ENCODE measurements at places on chromosomes 13 and 19.
A peak's percentile ranks its signal among the peaks of the same experiment; 100 is the strongest.

GRCh38 chr13:89310943-89311672 is 1639.9 kb downstream of the SLITRK5 start:
- no peak for DNase-seq

GRCh38 chr13:75836441-75836840 is 200.3 kb downstream of the LMO7 start:
- DNase-seq: no peak

DNA sequence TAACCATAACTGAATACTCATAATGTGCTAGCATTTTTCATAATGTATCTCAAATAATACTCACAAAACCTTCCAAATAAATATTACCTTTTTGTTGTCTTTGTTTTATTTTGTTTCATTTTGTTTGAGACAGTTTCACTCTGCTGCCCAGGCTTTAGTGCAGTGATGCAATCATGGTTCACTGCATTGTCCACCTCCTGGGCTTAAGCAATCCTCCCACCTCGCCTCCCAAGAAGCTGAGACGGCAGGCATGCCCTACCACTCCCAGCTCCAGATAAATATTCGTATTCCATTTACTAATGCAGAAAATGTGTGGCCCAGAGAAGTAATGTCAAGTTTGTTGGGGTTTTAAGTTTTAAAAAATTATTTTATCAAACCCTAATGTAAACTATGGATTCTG is 739.1 kb downstream of the GPC5 start:
- no peak for DNase-seq

DNA sequence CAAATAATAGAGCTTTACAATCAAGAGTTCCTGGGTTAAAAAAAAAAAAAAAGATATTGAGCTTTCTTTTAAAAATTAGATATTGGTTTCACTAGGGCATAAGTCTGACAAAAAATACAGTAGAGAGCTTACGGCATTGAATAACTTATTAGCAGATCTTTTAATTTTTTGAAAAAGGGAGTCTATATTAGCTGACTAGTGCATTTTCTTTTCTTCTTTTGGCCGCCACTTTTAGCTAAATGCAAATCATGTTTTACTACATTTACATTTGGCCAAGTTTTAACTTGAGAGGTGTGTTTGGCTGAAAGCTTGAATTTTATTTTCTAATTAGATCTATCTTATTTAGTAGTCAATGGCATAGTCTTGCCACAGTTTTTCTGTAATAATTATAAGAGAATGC is 43.4 kb downstream of the SPRY2 start:
- no peak for DNase-seq

DNA sequence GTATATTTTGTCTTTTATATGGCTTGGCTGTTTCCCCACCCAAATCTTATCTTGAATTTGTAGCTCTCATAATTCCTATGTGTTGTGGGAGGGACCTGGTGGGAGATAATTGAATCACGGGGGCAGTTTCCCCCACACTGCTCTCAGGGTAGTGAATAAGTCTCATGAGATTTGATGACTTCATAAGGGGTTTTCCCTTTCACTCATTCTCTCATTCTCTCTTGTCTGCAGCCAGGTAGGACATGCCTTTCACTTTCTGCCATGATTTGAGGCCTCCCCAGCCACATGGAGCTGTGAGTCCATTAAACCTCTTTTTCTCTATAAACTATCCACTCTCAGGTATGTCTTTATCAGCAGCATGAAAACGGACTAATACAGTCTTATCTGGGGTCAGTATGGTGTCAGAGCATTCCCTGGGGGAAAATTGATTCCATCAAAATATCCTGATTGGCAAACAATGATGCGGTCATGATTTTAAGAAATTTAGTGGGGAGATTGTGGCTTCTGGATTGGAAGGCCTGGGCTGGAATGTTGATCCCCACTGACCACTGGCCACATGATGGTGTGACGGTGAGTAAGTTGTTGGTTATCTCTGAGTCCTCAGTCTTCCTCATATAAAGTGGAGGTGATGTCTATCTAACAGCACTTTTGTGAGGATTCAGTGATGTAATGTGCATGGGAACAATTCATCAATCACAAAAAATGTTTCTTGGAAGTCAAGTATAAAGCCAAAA is 27.5 kb upstream of the ANKRD10 start:
- no peak for DNase-seq

- DNase-seq: no peak
These were observed 37.3 kb downstream of the ZAR1L start for GRCh38 chr13:32277839-32278238.

DNA sequence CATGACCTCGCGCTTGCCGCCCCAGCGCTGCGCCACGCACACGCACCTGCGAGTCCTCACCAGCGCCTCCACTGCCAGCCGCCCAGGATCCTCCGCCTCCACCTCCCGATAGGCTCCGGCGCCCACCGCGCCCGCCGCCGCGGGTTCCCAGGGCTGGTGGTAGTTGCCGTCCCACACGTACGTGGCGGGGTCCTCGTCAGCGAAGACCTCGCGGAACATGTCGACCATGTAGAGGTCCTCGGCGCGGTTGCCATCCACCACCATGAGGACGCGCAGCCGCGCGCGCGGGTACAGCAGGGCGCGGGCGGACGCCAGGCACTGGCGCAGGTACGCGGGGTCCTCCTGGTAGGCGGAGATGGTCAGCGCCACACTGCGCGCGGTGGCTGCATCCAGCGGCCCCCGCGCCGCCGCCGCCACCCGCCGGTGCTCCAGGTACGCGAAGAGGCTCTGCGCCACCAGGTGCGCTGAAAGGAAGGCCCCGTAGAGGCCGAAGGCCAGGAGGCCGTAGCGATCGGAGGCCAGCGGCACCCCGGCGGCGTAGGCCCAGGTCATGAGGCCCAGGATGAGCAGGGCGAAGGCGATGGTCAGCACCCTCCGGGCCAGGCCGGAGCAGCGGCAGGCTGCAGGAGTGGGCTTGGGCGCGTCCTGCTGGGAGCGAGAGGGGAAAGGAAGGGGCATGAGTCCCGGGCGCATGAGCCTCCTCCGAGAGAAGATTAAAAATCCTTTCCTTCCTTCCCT is 4.4 kb downstream of the HAS1 start:
- DNase-seq: no peak

DNA sequence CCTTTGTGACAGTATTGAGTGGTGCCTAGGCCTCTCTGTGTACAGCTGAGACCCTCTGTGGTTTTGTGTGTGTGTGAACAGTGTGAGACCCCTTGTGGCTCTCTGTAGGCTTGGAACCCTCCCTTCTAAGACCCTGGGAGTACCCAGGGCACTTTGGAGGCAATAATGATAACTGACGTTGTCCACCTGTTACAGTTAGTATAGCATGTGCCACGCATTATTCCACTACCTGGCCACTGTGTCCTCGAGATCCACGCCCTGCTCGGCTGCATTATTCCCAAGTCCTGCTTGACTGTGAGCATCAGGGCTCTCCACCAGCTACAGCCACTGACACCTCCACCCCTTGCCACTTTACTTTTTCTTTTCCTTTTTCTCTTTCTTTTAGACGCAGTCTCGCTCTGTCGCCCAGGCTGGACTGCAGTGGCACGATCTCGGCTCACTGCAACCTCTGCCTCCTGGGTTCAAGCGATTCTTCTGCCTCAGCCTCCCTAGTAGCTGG is 2.0 kb downstream of the GRAMD1A start:
- DNase-seq: no peak

DNA sequence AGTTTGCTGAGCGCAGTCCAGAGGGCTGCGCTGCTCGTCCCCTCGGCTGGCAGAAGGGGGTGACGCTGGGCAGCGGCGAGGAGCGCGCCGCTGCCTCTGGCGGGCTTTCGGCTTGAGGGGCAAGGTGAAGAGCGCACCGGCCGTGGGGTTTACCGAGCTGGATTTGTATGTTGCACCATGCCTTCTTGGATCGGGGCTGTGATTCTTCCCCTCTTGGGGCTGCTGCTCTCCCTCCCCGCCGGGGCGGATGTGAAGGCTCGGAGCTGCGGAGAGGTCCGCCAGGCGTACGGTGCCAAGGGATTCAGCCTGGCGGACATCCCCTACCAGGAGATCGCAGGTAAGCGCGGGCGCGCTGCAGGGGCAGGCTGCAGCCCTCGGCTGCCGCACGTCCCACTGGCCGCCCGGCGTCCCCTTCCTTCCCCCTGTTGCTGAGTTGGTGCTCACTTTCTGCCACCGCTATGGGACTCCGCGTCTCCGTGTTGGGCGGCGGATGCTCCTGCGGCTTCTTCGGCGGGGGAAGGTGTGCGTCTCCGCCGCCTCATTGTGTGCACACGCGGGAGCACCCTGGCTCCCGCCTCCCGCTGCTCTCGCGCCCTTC is 772 bp downstream of the GPC6 start:
- no peak for DNase-seq

DNA sequence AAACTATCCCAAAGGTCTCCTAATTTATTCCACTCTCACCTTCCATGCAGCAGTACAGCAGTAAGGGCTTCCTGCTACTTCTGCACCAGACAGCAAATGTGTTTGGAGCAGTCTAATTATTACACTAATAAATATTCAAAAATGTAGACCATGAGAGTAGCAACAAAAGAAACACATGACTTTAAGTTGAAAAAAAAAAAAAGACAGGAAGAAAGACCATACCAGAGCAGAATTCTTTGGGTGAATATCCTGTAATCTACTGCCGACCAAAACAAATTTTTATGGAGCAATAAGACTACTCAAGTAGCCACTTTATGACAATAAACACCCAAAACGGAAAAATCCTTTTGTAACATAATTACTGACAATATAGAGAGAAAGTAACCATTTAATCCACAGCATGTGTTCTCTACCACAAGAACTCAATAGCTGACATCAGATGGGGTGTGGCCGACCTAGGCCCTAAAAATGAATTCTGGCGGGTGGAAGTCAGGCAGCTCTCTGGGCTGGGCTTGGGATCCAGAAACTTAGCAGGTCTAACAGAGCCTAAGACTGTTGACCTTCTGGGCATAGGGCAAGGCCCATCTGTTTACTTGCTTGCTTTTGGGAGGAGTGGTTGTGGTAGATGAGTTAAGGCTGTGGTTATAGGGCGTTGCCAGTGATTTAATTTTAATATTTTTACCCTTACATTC is 4.6 kb downstream of the KLF12 start:
- peak; percentile 44 for DNase-seq

DNA sequence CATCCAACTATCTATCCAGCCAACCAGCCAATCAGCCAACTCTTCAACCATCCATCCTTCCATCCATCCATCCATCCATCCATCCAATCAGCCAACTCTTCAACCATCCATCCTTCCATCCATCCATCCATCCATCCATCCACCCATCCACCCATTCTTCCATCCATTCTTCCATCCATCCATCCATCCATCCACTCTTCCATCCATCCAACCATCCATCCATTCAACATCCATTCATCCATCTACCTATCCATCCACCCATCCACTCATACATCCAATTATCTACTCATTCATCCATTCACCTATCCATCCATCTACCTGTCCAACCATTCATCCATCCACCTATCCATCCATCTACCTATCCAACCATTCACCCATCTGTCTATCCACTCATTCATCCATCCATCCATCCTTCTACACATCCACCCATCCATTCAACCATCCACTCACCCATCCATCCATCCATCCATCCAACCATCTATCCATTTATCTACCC is 9.4 kb downstream of the ARHGEF18 start:
- DNase-seq: no peak

DNA sequence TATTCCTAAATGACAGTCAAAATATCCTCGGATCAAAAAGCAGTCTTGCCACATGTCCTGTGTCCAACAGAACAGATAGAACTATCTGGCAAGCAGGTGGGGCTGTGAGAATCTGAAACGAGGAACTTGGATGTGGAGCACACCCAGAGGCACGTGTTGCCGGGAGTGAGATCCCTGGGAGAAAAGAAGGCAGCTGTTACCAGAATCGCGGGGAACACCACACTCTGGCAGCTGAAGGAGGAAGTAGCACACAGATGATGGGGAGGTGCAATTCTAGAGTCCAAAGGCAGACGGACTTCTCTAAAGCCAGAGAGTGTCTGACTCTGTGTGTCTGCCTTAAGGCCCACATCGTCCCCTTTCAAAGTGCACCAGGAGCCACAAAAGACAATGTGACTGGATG is 22.3 kb downstream of the SLC7A1 start:
- DNase-seq: no peak

- no peak for DNase-seq
These were observed 2.9 kb downstream of the CYSLTR2 start for GRCh38 chr13:48656608-48657007.

DNA sequence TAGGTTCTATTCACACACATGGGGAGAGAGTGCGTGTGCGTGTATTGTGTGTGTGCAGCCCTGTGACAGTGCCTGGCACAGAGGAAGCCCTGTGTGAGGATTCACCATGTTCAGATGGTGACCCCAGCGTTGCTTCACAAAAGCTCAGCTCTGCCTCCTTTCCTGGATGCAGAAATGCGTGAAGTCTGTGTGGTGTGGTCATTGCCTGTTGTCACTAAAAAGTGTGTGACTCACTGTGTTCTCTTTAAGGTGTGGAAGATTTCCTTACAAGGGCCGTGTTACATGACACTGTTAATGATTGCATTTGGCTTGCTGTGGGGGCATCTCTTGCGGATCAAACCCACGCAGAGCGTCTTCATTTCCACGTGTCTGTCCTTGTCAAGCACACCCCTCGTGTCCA is 19.5 kb upstream of the DCUN1D2 start:
- DNase-seq: no peak

DNA sequence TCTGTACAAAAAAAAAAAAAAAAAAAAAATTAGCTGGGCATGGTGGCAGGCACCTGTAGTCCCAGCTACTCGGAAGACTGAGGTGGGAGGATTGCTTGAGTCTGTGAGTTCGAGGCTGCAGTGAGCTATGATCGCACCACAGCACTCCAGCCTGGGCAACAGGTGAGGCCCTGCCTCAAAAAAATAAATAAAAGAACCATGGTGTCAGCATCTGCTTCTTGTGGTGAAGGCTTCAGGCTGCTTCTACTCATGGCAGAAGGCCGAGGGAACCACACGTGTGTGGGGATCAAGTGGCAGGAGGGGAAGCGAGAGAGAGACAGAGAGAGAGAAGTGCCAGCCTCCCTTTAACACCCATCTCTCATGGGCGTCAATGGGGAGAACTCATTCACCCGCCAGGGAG is 13.5 kb downstream of the BCL3 start:
- DNase-seq: no peak

GRCh38 chr19:41993612-41994483 is at the start of gene ATP1A3:
ATP1A3 (minus strand) TSS chr19:41994230; CDS start chr19:41994076, 154 bp downstream.
- DNase-seq: peak; percentile 72

- DNase-seq: no peak
These were observed 863 bp downstream of the AURKC start for GRCh38 chr19:57231686-57232085.

DNA sequence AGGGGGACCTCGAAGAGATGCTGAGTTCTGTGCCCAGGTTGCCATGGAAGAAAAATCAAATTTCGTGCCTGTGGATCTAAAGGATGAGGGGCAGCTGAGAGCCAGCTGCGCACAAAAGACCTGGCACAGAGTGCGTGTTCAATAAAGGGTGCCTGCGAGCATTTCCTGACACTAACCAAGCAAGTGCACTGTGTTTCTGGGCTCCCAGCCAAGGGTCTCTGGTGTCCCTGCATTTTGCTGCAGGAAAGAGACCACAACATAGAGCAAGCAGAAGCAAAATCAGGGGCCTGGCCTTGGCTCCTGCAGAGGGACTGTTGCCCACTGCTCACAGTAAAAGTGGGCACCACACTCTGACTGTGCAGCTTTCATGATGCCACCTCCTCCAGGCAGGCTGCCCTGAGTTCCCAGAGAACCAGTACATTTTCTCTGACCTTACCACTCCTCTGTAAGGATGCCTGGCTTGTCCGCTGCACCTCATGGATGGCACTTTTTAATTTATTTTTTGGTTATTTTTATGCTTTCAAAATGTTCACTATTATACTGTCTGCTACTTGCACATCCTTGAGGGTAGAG is 70.8 kb upstream of the GPR12 start:
- DNase-seq: no peak

Measured in LoVo (cell line).